ENCODE measurements at places on chromosomes 3 and 15.

DNA sequence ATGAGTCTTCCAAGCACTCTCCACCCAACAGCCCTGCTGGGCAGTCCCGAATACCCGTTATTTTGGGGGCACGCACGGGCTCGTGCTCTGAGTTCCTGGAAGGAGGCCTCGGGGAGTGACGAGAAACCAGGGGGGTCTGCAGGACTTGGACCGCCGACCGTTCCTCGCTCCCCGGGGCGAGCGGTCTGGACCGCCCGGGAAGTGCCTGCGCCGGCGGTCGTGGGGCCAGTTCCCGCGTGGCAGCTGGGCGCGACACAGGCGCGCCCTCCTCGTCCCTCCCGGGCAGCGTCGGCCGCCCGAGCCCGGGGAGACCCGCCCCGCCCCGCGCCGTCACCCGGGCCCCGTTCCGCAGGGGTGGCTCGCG is 387 bp downstream of the GNB4 start:
- DNase-seq = no peak

GRCh38 chr15:86121568-86122225 is 42.0 kb downstream of the AGBL1 start:
- DNase-seq = no peak

- DNase-seq = no peak
These were observed 708.3 kb downstream of the FHIT start for GRCh38 chr3:60542995-60543394.

- DNase-seq = no peak
These were observed 604.3 kb downstream of the FGF12 start for GRCh38 chr3:192122832-192123594.

DNA sequence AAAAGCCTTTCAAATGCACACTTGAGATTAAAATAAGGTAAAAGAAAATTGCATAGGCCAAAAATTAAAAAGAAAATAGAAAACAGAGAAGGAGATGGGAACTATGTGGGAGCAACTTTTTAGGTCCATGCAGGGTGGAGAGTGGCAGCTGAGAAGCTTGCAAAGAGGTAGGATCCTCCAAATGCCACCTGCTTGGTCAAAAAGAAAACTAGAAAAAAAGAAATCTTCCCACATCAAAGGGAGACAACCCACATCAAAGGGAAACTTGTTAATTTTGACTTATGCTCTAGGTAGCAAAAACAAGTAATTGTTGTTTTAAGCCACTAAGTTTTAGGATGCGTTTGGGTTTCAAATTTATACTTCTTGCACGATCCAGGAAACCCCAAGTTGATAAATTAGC is 342.9 kb downstream of the IL20RB start:
- DNase-seq = no peak

- DNase-seq = no peak
These were observed 8.7 kb downstream of the FAH start for GRCh38 chr15:80161468-80162016.

- no peak for DNase-seq
These were observed 333.3 kb upstream of the TPM1 start for GRCh38 chr15:62709261-62709660.

- DNase-seq = no peak
These were observed 245.7 kb downstream of the FHIT start for GRCh38 chr3:61005591-61005990.

- DNase-seq = no peak
These were observed 153.7 kb downstream of the ANO10 start for GRCh38 chr3:43468133-43468532.

DNA sequence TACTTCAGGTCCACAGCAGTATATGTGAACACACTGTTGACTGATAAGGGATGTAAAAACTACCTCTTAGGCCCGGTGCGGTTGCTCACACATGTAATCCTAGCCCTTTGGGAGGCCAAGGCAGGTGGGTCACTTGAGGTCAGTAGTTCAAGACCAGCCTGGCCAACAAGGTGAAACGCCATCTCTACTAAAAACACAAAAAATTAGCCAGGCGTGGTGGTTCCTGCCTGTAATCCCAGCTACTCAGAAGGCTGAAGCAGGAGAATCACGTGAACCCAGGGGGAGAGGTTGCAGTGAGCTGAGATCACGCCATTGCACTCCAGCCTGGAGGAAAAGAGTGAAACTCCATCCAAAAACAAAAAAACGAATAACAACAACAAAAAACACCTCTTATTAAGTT is 194.6 kb upstream of the KCNMB2 start:
- no peak for DNase-seq

- no peak for DNase-seq
These were observed 618.2 kb upstream of the ZNF717 start for GRCh38 chr3:76403556-76403955.

DNA sequence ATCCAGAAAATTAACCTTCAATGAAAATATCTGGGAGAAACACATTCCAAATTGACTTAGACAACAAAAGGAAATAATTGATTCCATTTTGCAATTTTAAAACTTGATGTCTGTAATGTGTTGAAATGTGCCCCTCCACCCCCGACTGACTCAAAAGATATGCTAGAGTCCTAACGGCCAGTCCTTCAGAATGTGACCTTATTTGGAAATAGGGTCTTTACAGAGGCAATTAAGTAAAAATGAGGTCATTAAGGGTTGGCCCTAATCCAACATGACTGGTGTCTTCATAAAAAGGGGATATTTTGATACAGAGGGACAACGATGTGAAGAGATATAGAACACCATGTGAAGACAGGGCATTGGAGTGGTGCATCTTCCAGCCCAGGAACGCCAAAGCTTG is 153.9 kb downstream of the PDZRN3 start:
- DNase-seq = no peak

DNA sequence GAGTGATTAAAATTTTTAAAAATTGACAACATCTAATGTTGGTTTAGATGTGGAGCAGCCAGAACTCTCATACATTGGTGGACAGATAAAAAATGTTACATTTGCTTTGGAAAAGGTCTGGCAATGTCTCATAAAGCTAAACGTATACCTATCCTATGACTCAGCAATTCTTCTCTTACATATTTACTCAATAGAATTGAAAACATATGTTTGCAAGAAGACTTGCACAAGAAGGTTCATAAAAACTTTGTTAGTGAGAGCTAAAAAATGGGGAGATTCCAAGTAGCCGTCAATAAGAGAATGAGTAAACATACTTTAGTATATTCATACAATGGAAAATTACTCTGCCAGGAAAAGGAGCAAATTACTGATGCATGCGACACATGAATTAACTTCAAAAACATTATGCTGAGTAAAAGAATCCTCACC is 30.0 kb downstream of the MASP1 start:
- DNase-seq = no peak

GRCh38 chr3:124447845-124448244 is 282.4 kb upstream of the UMPS start:
- DNase-seq = no peak
